Myometrial cell (primary cell): ENCODE measurements at places on chromosomes 12 and 14. TPM values are rescaled to one million over a fixed set of nuclear protein-coding genes. Genes with fewer than 3 reads are reported as not detected.

The DDN gene
- not detected in 2 replicates for total RNA-seq

The EMP1 gene
- total RNA-seq: 229 and 483 TPM in 2 replicates

The KRT85 gene
- total RNA-seq: not detected in 2 replicates

The TMEM30B gene
- total RNA-seq: not detected in 2 replicates

The P2RX2 gene
- not detected in 2 replicates for total RNA-seq

The SNX6 gene
- total RNA-seq: 231 and 345 TPM in 2 replicates

The KRT83 gene
- not detected in 2 replicates for total RNA-seq

The VDR gene
- total RNA-seq: 1.2 and 1.9 TPM in 2 replicates

The COL2A1 gene
- total RNA-seq: not detected in 2 replicates

The LGR5 gene
- total RNA-seq: not detected in 2 replicates

The IL26 gene
- not detected in 2 replicates for total RNA-seq

The ST8SIA1 gene
- not detected in 2 replicates for total RNA-seq

The KERA gene
- total RNA-seq: 0.18 TPM in 1 of 2 replicates, not detected in the other

The INHBE gene
- total RNA-seq: 3.5 and 6.2 TPM in 2 replicates

The LRRC10 gene
- not detected in 2 replicates for total RNA-seq

The RTL1 gene
- total RNA-seq: not detected in 2 replicates

The OVCH1 gene
- under 0.01 TPM in 1 of 2 replicates, not detected in the other for total RNA-seq

The AICDA gene
- not detected in 2 replicates for total RNA-seq

The SDR9C7 gene
- total RNA-seq: not detected in 2 replicates

The OTX2 gene
- total RNA-seq: not detected in 2 replicates

The SOAT2 gene
- 0.18 and 0.29 TPM in 2 replicates for total RNA-seq

The GDF3 gene
- not detected in 2 replicates for total RNA-seq
